ENCODE measurements at places on chromosomes 11 and 22.

DNA sequence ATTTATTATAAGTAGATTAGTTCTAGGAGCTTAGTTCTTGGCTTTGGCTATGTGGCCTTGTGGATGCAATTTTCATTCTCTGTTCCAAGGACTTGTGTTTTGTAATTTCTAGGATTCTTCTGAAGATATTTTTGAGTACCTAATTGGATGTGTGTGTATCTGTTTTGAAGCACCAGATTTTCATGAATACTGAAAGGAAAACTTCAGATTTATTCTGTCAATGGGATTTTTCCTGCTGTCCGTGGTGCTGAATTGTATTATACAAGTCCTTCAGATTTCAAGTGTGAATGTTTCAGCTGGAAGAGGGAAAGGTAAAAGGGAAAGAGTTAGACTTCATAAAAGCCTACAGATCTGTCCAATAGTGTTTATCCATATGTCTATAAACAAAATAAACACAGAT is 18.2 kb upstream of the SYN3 start:
- no peak overlapping the region for H3K27ac ChIP-seq
- H3K27me3 ChIP-seq: no peaks in the 10 kb centered on the region
- DNase-seq: no peak
- H3K4me3 ChIP-seq: no peak overlapping the region

- H3K4me3 ChIP-seq: no peak overlapping the region
- H3K27me3 ChIP-seq: no peaks in the 10 kb centered on the region
- H3K36me3 ChIP-seq: no peaks in the 10 kb centered on the region
- H3K27ac ChIP-seq: no peak overlapping the region
- no peak for DNase-seq
- no peaks in the 10 kb centered on the region for H3K4me1 ChIP-seq
These were observed 63.4 kb downstream of the CD6 start for GRCh38 chr11:61034704-61035525.

DNA sequence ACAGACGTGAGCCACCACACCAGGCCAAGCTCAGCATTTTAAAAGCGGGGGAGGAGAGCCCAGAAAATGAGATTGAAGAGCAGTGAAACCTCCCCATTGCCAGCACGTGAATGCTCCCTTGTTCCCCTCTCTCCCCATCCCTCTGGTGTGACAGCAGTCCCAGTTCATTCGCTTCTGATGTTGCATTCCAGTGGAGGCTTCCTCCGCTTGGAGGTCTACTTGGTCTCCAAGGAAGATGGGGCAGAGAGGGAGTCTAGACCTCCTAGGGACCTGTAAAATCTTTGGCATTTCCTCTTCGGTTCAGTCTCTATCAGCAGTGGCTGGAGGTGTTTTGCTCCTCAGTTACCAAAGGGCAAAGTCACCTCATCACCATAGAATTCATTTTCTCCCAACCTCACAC is 30.2 kb upstream of the EP300 start:
- no peaks in the 10 kb centered on the region for H3K4me1 ChIP-seq
- no peak overlapping the region for H3K27ac ChIP-seq
- no peak for DNase-seq
- no peaks in the 10 kb centered on the region for H3K36me3 ChIP-seq
- H3K27me3 ChIP-seq: no peaks in the 10 kb centered on the region
- H3K4me3 ChIP-seq: no peak overlapping the region

DNA sequence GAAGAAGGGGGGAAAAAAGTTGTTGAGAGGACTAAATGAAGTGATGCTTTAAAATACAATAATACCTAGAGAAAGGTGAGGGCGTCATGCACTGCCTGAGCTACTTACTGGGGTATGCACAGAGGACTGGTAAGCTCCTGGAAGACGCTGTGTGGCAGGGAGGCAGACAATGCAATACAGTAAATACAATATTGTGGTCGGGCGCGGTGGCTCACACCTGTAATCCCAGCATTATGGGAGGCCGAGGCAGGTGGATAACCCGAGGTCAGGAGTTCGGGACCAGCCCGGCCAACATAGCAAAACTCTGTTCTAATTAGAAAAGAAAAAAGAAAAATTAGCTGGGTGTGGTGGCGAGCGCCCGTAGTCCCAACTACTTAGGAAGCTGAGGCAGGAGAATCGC is 683 bp upstream of the SYTL2 start:
- DNase-seq: no peak
- no peaks in the 10 kb centered on the region for H3K27me3 ChIP-seq
- peak overlapping the region; percentile 24 for H3K27ac ChIP-seq
- H3K4me3 ChIP-seq: peak overlapping the region; percentile 56
- no peaks in the 10 kb centered on the region for H3K36me3 ChIP-seq

DNA sequence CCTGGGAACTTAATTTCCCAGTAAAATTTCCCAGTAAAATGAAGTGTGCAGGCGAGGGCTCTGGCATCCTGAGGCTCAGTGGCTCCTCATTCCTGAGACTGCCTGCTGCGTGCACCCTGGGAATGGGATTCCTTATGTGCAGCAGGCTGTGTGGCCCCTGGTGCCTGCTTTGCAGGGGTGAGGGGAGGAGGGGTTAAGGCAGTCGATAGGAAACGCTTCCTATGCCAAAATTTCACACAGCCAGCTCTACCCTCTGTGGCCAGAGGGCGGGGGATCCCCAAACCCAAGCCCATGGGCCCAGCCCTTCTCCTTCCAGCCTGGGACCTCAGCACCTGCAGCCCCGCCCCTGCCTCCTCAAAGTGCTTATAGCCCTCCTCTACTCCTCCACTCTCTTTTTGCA is 12.1 kb upstream of the BAIAP2L2 start:
- DNase-seq: no peak
- H3K27ac ChIP-seq: no peak overlapping the region
- no peak overlapping the region for H3K4me3 ChIP-seq
- no peaks in the 10 kb centered on the region for H3K36me3 ChIP-seq
- H3K27me3 ChIP-seq: no peaks in the 10 kb centered on the region

- H3K4me1 ChIP-seq: no peaks in the 10 kb centered on the region
- no peak for DNase-seq
- no peak overlapping the region for H3K27ac ChIP-seq
- H3K4me3 ChIP-seq: no peak overlapping the region
These were observed 42.5 kb downstream of the TBX1 start for GRCh38 chr22:19802894-19803735.
